Heart left ventricle (tissue), 16 donors: ENCODE measurements at places on chromosomes 12 and 14. TPM values are rescaled to one million over a fixed set of nuclear protein-coding genes. Genes with fewer than 3 reads are reported as not detected.

PLXNC1 gene
- 1.8 TPM for total RNA-seq

OAS1 gene
- 4.1 TPM for total RNA-seq

GRCh38 chr12:153080-153746, 60.7 kb downstream of the SLC6A12 start:
- peak; percentile 60 for DNase-seq

- peak; percentile 92 for DNase-seq
These were observed at the start of gene SNX6 for GRCh38 chr14:34629657-34630529. TSS of gene SNX6 (minus strand) at chr14:34630148. CDS start at chr14:34630116, 32 bp downstream.

DNA sequence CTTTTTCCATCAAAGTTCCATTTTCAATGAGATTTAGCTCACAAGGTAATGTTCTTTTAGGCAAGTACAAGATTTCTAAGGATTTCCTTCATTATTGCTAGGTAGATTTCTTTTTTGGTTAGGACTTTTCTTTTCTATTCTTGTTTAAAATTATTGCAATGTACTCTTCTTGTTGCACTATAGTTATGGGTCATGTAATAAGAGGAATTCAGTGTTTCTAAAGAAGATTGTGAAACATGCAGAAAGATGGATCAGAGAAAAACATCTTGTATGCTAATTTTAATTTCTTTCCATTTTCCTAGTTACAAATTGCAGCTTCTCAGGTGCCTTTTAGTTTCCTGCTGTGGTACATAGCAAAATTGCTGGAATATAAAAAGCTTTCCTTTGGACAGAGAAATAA, 56.1 kb downstream of the BTG1 start:
- DNase-seq = no peak

RPS6KA5 gene
- 6.5 TPM for total RNA-seq

CNTN1 gene
- 0.27 TPM for total RNA-seq

GRCh38 chr14:32657081-32657480, 281.6 kb upstream of the NPAS3 start:
- DNase-seq = no peak

DNA sequence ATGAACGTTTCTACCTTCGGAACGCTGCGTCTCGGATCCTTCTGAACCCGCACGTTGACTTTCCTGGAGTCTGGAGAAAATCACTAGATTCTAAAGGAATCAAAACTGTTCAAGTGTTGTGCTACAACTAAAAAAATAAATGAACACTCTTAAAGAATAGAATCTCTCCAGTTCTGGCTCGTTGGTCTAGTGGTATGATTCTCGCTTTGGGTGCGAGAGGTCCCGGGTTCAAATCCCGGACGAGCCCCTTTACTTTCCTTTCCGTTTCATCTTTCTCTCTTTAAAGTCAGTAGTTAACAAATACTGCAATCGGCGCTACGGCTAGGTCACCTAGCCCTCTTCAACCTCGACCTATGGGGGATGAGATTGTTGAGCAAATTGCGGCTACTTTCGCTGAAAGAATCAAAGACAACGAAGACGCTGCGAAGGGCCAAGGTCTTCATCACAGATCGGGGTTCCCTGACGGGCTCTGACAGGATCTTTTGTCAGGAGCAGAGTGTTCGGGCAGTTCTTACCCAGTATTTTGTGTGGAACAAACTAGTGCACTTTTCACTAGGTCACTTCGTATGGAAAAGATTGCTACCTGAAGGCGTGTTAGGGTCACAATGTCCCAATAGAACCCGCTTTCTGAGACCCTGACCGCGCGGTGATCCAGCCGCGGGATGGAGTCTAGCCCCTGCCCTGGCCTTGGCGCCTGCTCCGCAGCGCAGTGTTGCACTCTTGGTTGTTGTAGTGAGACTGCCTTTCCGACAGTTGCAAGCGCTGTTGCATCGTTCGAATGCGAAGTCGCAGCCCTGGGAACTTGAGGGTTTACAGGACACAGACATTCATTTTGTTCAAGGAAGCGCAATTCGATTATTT, 8.4 kb downstream of the OR6S1 start:
- no peak for DNase-seq
